ENCODE measurements at places on chromosomes 13 and 19.

GRCh38 chr13:91546900-91547299 lies 148.5 kb downstream of the GPC5 start:
- no peak for DNase-seq

DNA sequence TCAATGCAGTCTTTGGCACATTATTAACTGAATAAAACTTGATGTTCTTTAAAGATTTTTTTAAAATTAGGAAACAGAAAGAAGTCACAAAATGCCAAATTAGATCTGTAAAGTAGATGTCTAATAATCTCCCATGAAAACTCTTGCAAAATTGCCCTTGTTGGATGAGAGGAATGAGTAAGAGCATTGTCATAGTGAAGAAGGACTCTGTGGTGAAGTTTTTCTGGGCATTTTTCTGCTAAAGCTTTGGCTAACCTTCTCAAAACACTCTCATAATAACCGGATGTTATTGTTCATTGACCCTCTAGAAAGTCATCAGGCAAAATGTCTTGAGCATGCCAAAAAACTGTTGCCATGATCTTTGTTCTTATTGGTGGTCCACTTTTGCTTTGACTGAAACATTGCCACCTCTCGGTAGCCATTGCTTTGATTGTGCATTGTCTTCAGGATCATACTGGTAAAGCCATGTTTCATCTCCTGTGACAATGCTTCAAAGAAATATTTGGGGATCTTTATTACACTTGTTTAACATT lies 549.3 kb downstream of the LIG4 start:
- no peak for DNase-seq

- DNase-seq = peak; percentile 18
These were observed 5.0 kb downstream of the ZSCAN5A start for GRCh38 chr19:56309511-56310185.

GRCh38 chr13:103523858-103524257 lies 457.6 kb upstream of the SLC10A2 start:
- DNase-seq = no peak

- DNase-seq = no peak
These were observed 60.4 kb downstream of the WDFY2 start for GRCh38 chr13:51644654-51645053.

GRCh38 chr19:48985711-48986110 lies 7.4 kb downstream of the GYS1 start:
- no peak for DNase-seq

DNA sequence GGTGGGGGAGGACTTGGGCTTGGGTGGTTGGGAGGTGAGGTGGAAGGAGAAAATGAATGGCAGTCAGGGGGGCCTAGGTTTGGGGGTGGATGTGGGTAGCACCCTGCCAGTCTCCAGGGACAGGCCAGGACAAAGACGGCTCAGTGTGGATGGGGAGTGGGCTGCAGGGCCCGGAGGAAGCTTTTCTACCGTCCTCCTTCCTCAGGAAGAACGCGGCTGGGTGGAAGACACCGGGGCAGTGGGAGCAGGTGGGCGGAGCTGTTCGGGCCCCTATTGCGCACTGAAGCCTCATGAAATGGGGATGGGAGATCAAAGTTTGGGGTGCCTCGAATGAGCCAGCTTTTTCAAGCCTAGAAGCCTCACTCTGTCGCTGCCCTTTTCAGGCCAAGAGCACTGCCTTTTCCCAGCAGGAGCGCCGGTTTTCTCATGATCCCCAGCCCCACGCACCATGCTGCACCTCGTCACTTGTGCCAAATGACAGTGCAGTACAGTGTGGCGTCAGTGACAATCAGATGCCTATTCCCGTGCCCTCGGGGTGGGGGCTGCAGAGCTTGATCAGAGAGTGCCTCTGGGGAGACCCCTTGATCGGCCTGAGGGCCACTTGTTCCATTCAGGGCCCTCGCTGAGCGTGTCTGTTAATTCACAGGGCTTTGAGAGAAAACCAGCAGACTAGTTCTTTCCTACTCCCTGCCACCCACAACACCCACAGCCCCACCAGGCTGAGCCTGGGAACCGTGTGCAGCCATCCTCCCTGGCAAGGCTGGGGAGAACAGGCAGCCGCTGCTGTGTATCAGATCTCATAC lies 1.5 kb downstream of the CALM3 start:
- no peak for DNase-seq

DNA sequence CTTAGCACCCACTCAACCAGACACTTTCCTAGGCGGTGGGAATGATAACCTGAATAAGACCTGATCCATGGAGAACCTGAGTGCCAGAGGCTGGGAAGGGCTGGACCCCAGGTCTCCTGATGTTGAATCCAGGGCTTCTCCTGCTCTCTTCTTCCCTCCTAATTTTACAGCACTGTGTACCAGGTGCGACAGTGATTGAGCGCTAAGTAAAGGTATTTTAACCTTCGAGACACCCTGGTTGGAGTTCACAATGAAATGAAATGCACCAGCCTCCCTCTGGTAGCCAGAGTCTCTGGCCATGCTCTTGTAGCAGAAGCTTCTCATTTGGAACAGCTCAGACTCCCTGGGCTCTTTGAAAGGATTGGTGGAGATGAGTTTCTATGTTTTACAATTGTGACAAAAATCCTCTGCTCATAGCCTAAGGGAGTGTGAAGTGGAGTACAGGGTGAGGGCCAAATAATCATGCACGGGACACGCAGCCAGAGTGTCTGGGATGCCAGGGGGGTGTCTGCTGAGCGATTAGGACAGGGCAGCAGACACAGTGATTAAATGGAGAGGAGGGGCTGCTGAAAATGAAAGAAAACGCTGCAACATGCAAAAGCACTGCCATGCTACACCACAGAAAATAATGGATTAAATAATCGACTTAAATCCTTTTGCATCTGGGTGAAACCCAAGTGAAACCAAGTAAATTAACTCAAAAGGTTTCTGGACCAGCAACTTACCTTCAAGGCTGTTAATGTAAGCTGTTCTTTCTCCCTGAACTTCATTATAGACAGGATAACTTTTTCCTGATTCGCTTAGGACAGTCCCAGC lies 83.8 kb downstream of the FAM216B start:
- no peak for DNase-seq

- DNase-seq = no peak
These were observed at the start of gene ZNF98 for GRCh38 chr19:22422211-22422610. ZNF98 (minus strand) TSS chr19:22422346; CDS start chr19:22422224, 122 bp downstream.

DNA sequence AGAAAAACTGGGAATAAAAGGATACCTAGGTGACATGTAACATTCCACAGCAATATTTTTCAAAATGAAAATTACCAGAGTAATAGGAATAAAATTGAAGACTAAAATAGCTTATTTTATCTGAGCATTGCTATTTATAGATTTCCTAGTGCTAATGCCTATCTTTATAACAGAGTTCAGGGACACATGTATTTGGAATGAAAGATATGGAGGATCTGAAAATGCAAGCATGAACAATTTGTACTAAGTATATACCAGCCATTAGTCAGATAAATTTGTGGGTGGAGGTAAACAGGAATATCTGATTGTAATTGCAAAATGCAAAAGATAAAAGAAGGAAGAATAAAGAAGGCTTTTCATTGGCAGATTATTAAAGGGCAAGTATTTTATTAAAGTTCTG lies 345.9 kb downstream of the GPC5 start:
- no peak for DNase-seq

DNA sequence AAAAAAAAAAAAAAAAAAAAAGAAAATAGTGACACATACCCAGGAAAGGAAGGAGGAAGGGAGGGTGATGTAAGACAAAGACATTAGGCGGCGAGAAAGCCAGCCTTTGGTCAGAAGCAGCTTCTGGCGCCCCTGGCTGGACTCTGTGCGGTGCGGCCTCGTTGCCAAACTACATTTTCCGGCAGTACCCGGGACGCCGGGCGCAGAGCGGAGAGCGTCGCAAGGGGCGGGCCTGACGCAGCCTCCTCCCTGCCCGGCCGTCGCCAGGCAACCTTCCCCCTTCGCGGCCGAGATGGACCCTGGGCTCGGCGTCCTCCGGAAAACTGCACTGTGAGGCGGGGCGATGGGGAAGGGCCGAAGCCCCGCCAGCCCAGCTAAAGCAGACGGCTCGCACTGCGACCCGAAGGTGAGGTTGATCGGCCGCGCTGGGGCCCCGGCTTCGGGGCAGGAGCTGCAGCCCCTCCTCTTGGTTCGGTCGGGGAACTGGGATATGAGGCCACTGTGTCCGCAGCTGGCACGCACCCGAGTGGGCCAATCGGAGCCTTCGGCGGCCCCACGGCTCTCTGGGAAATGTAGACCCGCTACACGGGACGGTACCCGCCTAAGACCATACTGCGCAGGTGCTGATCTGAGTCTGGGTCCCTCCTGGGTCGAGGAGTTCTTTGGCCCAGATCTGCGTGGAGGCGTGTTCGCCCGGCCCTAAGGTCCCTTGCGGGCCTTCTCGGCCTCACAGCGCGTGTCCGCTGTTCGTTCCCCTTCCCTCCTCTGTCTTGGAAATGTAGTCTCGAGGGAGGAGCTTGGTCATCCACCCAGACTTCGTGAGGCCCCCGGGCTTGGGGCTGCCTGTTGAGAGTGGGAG lies 2.3 kb upstream of the MZF1 start:
- peak; percentile 49 for DNase-seq

- DNase-seq = no peak
These were observed 6.1 kb downstream of the DHRS12 start for GRCh38 chr13:51797664-51798488.

DNA sequence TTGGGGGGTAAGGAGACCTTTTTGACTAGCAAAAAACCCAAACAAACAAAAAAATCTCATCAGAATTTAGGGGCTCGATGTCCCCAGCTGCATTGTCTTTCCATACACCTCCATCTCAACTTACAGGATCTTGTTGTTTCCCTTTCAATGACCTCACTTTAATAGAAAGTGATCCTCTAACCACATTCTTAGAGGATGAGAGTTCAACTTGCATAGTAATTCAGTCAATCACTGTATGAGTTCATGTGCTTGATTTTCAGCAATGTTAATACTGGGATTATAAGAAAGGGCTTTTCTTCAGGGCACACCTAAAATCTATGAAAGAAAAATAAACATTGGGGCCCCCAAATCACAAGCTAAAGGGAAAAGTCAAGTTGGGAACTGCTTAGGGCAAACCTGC lies 1512.0 kb downstream of the SLITRK1 start:
- DNase-seq = no peak

- DNase-seq = no peak
These were observed 275.0 kb upstream of the DACH1 start for GRCh38 chr13:72141855-72142519.

- no peak for DNase-seq
These were observed 2.4 kb downstream of the CRLF1 start for GRCh38 chr19:18603958-18604819.

DNA sequence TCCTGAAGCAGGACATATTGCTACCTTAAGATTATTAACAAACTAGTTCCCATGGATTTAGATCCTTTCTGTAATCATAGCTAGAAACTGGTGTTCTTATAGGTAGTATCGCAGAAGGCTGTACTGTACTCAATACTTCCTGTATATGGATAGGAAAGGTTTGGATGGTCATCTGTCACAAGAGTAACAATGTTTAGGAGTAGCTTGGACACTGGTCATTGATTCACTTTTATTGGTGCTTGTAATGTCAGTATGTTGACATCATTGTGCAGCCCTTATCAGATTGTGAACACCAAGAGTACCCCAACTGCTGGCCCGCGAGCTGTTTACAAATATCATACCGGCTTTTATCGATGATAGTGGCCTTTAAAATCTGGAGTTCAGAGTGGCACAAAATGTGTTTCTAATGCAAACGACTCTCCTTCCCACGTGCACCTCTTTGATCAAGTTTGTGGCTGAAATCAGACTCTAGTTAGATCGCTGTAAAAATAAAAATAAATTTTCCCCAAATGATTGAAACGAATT lies 605 bp upstream of the CDK8 start:
- DNase-seq = no peak

DNA sequence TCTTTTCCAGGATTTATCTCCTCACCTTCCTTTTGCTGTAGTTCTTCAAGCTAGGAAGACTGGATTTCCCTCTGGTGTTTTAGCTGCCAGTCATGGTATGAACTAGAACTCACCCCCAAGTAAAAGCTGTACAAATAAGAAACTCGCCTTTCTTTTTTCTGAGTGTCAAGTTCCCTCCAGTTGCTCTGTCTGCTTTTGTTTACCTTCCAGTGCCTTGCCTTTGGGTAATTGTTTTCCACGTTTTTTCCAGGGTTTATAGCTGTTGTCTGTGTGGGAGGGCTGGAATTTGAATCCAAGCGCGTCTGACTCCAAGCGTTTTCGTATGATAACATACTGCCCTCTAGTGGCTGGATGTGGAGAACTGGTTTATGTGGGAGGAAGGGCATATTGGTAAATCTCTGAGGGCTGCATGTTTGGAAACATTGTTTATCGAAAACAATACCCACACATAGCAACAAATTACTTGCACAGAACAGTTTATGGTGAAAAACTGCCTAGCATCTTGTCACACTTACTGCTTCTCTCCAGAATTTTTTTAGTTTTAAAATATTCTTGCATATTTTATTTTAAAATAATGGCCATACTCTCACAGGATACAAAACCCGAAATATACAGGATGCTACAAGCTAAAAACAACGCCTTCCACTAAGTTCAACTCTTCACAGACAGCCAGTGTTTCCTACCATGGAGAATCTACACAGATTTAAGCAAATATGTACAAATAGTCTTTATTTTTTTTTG lies 19.2 kb downstream of the RCN3 start:
- no peak for DNase-seq

DNA sequence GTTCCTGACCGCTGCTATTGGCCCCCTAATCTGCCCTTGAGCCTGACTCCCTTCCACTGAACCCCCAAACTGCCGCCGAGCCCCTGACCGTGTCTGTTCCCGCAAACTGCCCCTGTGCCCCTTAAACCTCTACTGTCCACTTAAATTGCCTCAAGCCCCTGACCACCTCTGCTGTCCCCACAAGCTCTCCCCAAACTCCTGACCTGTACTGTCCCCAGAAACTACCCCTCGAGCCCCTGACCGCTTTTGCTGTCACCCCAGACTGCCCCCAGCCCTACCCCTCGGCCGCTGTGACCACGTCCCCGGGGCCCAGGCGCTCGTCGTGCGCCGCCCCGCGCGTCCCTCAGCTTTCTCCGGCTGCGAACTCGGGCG lies 382 bp downstream of the ZNF77 start:
- no peak for DNase-seq

DNA sequence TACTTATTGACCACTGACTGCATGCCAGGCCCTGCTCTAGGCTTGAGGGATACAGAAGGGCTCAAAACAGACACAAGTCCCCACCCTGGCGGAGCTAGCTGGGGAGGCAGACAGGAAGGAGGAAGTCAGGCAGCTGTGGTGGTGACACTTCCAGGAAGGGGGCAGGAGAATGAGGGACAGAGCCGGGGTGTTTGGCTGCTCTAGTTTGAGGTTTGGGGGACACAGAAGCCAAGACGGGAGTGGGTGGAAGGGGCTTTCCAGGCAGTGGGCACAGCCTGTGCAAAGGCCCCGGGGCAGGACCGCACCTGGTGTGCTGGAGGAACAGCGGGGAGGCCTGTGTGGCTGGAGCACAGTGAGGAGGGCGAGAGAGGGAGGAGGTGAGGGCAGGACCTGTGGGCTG lies 4.0 kb downstream of the MRPL54 start:
- DNase-seq = no peak

- no peak for DNase-seq
These were observed 65.2 kb downstream of the DACH1 start for GRCh38 chr13:71801781-71802180.

Data from stimulated activated CD8-positive, alpha-beta memory T cell treated with anti-CD3 and anti-CD28 coated beads, Interleukin-15, amount 100 ng/mL, for 1 hour (primary cell).